Cardiac muscle cell (in vitro differentiated cells and primary cell): ENCODE measurements at places on chromosomes 7 and 10. TPM values are rescaled to one million over a fixed set of nuclear protein-coding genes. Genes with fewer than 3 reads are reported as not detected.

Gene PCLO
- polyA plus RNA-seq = 0.34 and 0.77 TPM in 2 replicates

Gene PIP
- not detected in 2 replicates for polyA plus RNA-seq

Gene ANXA11
- polyA plus RNA-seq = 82.4 and 112 TPM in 2 replicates

DNA sequence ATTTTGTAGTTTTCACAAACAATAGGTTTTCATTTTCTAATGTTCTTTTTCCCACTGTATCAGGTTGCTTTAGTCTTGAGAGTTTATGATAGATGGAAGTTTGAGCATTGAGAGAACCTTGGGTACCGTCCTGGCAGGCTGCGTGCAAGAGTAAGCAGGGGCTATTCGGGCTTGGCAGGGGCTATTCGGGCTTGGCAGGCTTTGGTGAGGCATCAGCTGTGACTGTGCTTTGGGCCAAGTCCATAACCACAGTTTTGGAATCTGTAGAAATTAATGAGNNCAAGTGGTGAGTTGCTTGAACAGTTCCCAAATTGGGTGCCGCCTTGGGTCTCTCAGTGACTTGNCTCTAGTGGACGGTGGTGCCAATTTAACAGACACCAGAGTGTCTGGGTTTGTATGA lies 424.6 kb downstream of the PAXIP1 start:
- no peak overlapping the region for H3K27ac ChIP-seq
- H3K4me1 ChIP-seq = no peaks in the 10 kb centered on the region
- DNase-seq = no peak
- no peaks in the 10 kb centered on the region for H3K27me3 ChIP-seq

- no peak for DNase-seq
- H3K4me3 ChIP-seq = no peak overlapping the region
Measured at GRCh38 chr7:155145477-155146255, 75.5 kb downstream of the HTR5A start.

GRCh38 chr7:14294637-14295036 lies 305.2 kb upstream of the ETV1 start:
- H3K27ac ChIP-seq = no peak overlapping the region
- no peaks in the 10 kb centered on the region for H3K4me1 ChIP-seq
- no peak overlapping the region for H3K4me3 ChIP-seq
- H3K36me3 ChIP-seq = no peaks in the 10 kb centered on the region
- H3K27me3 ChIP-seq = no peaks in the 10 kb centered on the region
- no peak for DNase-seq

Gene CALML5
- polyA plus RNA-seq = not detected in 2 replicates

Gene C10orf67
- polyA plus RNA-seq = 0.16 TPM in 1 of 2 replicates, not detected in the other

GRCh38 chr10:44391981-44392380 lies 7.1 kb upstream of the CXCL12 start:
- H3K4me1 ChIP-seq = no peaks in the 10 kb centered on the region
- H3K36me3 ChIP-seq = no peaks in the 10 kb centered on the region
- no peak overlapping the region for H3K4me3 ChIP-seq
- H3K27me3 ChIP-seq = no peaks in the 10 kb centered on the region
- H3K27ac ChIP-seq = no peak overlapping the region
- DNase-seq = no peak

GRCh38 chr7:150986099-150986512 lies 4.7 kb upstream of the NOS3 start:
- DNase-seq = peak; percentile 87
- H3K4me1 ChIP-seq = peaks cover 12% of the 10 kb centered on the region
- H3K27ac ChIP-seq = no peak overlapping the region
- H3K36me3 ChIP-seq = no peaks in the 10 kb centered on the region
- no peak overlapping the region for H3K4me3 ChIP-seq

Gene ASB10
- 0.57 TPM in 1 of 2 replicates, not detected in the other for polyA plus RNA-seq

Gene IFIT1
- 24.4 and 32.8 TPM in 2 replicates for polyA plus RNA-seq

- H3K27ac ChIP-seq = no peak overlapping the region
- H3K4me1 ChIP-seq = no peaks in the 10 kb centered on the region
- no peaks in the 10 kb centered on the region for H3K27me3 ChIP-seq
- H3K36me3 ChIP-seq = peaks cover 20% of the 10 kb centered on the region
- H3K4me3 ChIP-seq = no peak overlapping the region
Measured at GRCh38 chr7:99525713-99526440, 21.4 kb downstream of the ZKSCAN5 start.

Gene SHTN1
- 4.1 and 9.6 TPM in 2 replicates for polyA plus RNA-seq

Gene GPR85
- not detected in 2 replicates for polyA plus RNA-seq

- no peak overlapping the region for H3K4me3 ChIP-seq
- DNase-seq = peak; percentile 55
- no peaks in the 10 kb centered on the region for H3K4me1 ChIP-seq
- no peaks in the 10 kb centered on the region for H3K27me3 ChIP-seq
Measured at GRCh38 chr7:107201795-107202450, 33.1 kb downstream of the HBP1 start.

DNA sequence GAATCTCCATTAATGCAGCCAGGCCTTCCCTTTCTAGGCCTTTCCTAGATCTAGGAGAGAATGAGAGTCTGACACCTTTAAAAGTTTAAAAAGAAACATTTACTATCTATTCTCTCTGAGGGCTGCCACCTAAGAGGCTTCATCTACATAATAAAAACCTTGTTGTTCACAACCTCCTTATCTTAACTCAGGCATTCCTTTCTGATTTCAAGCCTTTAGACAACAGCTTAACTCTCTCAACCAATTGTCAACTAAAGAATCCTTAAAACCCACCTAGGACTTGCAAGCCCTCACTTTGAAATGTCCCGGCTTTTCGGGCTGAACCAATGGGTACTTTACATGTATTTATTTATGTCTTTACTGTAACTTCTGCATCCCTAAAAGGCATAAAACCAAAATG lies 64.3 kb upstream of the RET start:
- no peaks in the 10 kb centered on the region for H3K4me1 ChIP-seq
- H3K27ac ChIP-seq = no peak overlapping the region
- H3K27me3 ChIP-seq = no peaks in the 10 kb centered on the region
- no peaks in the 10 kb centered on the region for H3K36me3 ChIP-seq
- no peak overlapping the region for H3K4me3 ChIP-seq

GRCh38 chr10:58302254-58302653 lies 32.6 kb upstream of the UBE2D1 start:
- no peaks in the 10 kb centered on the region for H3K36me3 ChIP-seq
- H3K27ac ChIP-seq = no peak overlapping the region
- no peaks in the 10 kb centered on the region for H3K4me1 ChIP-seq
- H3K27me3 ChIP-seq = no peaks in the 10 kb centered on the region
- no peak for DNase-seq

Gene EIF4EBP2
- polyA plus RNA-seq = 36.8 and 40.3 TPM in 2 replicates

Gene OPN4
- polyA plus RNA-seq = 0.24 TPM in 1 of 2 replicates, not detected in the other

- H3K36me3 ChIP-seq = peaks cover 12% of the 10 kb centered on the region
- peaks cover 10% of the 10 kb centered on the region for H3K4me1 ChIP-seq
- no peak overlapping the region for H3K4me3 ChIP-seq
- no peak overlapping the region for H3K27ac ChIP-seq
- H3K27me3 ChIP-seq = no peaks in the 10 kb centered on the region
- no peak for DNase-seq
Measured at GRCh38 chr10:127029061-127029460, 123.8 kb downstream of the DOCK1 start.

DNA sequence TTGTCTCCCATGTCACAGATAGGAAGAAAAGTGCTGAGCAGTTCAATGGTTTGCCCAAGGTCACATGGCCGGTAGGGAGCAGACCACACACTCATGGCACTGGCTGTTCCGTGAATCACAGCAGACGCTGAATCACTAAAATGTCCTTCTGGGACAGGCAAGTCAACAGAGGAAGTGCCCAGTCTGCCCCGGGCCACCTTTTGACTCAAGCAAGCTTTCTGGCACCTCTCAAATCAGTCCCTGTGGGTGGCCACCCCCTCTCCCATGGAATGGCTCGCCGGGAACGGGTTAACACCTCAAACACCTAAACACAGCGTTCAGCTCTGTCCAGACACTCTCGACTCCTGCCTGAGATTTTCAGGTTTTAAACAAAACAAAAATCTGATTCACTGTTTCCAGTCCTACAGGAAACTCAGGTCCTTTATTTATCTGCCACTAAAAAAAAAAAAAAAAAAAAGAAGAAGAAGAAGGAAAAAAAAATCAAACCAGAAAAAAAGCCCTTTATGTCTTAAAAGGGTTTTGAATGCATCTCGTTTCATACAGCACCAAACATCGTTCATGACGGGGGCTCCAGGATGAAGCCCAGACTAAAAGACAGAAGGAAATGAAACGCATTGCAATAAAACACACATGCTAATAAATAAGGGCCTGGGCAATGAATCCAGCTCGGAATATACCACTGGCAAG lies 15.5 kb downstream of the CARD11 start:
- no peak for DNase-seq
- no peak overlapping the region for H3K27ac ChIP-seq
- H3K4me3 ChIP-seq = no peak overlapping the region
- no peaks in the 10 kb centered on the region for H3K36me3 ChIP-seq
- H3K4me1 ChIP-seq = no peaks in the 10 kb centered on the region
- no peaks in the 10 kb centered on the region for H3K27me3 ChIP-seq

GRCh38 chr7:55207436-55208125 lies 157.6 kb upstream of the LANCL2 start:
- no peaks in the 10 kb centered on the region for H3K36me3 ChIP-seq
- no peak for DNase-seq
- H3K4me3 ChIP-seq = no peak overlapping the region
- H3K27ac ChIP-seq = no peak overlapping the region
- no peaks in the 10 kb centered on the region for H3K4me1 ChIP-seq

DNA sequence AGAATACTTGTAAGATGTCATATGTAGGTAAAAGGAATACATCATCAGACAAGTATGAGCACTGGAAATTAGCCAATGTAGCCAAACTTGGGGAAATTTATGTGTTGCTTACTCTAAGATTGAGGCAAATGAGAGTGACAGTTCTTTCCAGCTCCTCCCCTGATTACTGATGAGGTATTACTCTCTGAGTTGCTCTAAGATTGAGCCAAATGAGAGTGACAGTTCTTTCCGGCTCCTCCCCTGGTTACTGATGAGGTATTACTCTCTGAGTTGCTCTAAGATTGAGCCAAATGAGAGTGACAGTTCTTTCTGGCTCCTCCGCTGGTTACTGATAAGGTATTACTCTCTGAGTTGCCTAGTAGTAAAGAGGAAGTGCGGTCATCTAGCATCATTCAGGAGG lies 435.8 kb downstream of the NRG3 start:
- no peak overlapping the region for H3K4me3 ChIP-seq
- no peaks in the 10 kb centered on the region for H3K27me3 ChIP-seq
- no peaks in the 10 kb centered on the region for H3K36me3 ChIP-seq
- DNase-seq = no peak
- H3K4me1 ChIP-seq = no peaks in the 10 kb centered on the region

DNA sequence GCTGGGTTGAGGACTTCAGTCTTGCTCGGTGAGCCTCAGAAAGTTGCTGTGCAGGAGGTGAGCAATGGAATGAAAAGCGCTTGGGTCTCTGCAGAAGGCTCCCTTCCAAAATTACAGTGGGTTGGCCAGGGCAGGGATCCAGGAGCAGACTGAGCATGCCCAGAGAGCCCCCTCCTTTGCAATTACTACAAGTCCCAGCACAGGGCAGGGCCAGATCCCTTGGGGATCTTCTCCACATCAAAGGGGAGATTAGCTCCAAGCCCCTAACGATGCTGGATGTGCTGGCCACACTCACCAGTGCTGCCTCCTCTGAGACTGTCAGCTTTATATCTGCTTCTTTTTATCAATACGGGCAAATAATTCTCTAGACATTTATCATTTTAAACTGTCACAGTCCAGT lies 337.5 kb downstream of the RPS24 start:
- peak; percentile 43 for DNase-seq
- no peaks in the 10 kb centered on the region for H3K27me3 ChIP-seq
- H3K27ac ChIP-seq = no peak overlapping the region
- no peak overlapping the region for H3K4me3 ChIP-seq

- H3K36me3 ChIP-seq = peaks cover 30% of the 10 kb centered on the region
- no peak overlapping the region for H3K27ac ChIP-seq
- no peak for DNase-seq
- H3K27me3 ChIP-seq = no peaks in the 10 kb centered on the region
- no peak overlapping the region for H3K4me3 ChIP-seq
Measured at GRCh38 chr7:75565132-75565837, 73.2 kb downstream of the SPDYE5 start.

GRCh38 chr7:94975336-94975735 lies 67.9 kb downstream of the PPP1R9A start:
- H3K4me1 ChIP-seq = peaks cover 9% of the 10 kb centered on the region
- H3K27me3 ChIP-seq = no peaks in the 10 kb centered on the region
- peak; percentile 44 for DNase-seq
- H3K36me3 ChIP-seq = no peaks in the 10 kb centered on the region

Gene C7orf57
- 0.11 TPM in 1 of 2 replicates, not detected in the other for polyA plus RNA-seq

DNA sequence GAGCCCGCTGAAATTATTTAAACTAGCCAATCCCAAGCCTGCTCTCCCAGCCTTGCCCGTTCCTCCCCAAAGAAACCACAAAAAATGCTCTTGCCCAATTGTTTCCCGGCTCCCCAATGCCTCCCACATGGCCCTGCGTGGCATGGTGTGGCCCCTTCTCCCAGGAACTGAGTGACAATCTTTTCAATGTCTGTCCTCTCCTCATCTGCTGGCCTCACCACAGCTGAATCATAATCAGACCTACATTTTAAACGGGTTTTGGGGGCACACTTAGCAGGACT lies 201.5 kb downstream of the PRPF18 start:
- H3K4me3 ChIP-seq = no peak overlapping the region
- no peaks in the 10 kb centered on the region for H3K27me3 ChIP-seq
- no peak for DNase-seq
- no peaks in the 10 kb centered on the region for H3K36me3 ChIP-seq

Gene ITGB8
- polyA plus RNA-seq = 0.34 and 0.47 TPM in 2 replicates

Gene SLC39A12
- 0.29 TPM in 1 of 2 replicates, not detected in the other for polyA plus RNA-seq

- H3K36me3 ChIP-seq = no peaks in the 10 kb centered on the region
- H3K4me1 ChIP-seq = no peaks in the 10 kb centered on the region
- H3K4me3 ChIP-seq = no peak overlapping the region
- no peaks in the 10 kb centered on the region for H3K27me3 ChIP-seq
- no peak overlapping the region for H3K27ac ChIP-seq
Measured at GRCh38 chr7:21191321-21192073, 236.4 kb upstream of the SP4 start.

GRCh38 chr10:6312636-6313035 lies 109.9 kb downstream of the PFKFB3 start:
- no peaks in the 10 kb centered on the region for H3K36me3 ChIP-seq
- H3K4me1 ChIP-seq = peaks cover 25% of the 10 kb centered on the region
- no peaks in the 10 kb centered on the region for H3K27me3 ChIP-seq
- peak overlapping the region; percentile 95 for H3K27ac ChIP-seq
- DNase-seq = peak; percentile 32
- no peak overlapping the region for H3K4me3 ChIP-seq

- H3K27ac ChIP-seq = no peak overlapping the region
- no peak for DNase-seq
- no peaks in the 10 kb centered on the region for H3K27me3 ChIP-seq
- no peaks in the 10 kb centered on the region for H3K36me3 ChIP-seq
- no peak overlapping the region for H3K4me3 ChIP-seq
Measured at GRCh38 chr7:43234968-43235367, 122.5 kb downstream of the HECW1 start.

DNA sequence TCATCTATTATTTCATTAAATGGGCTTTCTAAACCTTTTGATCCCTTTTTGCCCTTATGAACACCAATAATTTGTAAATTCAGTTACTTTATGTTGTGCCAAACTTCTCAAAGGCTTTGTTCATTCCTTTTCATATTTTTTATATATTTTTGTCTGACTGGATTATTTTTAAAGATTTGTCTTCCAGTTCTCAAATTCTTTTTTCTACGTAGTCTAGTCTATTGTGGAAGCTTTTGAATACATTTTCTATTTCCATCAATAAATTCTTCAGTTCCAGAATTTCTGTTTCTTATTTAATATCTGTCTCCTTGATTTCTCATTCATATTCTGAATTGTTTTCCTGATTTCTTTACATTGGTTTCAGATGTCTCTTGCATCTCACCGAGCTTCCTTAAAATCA lies 108.2 kb downstream of the CTNNA3 start:
- no peaks in the 10 kb centered on the region for H3K36me3 ChIP-seq
- H3K27ac ChIP-seq = no peak overlapping the region
- DNase-seq = no peak
- H3K4me1 ChIP-seq = no peaks in the 10 kb centered on the region
- H3K4me3 ChIP-seq = no peak overlapping the region

- H3K4me1 ChIP-seq = no peaks in the 10 kb centered on the region
- H3K4me3 ChIP-seq = no peak overlapping the region
- peak; percentile 90 for DNase-seq
- H3K27me3 ChIP-seq = no peaks in the 10 kb centered on the region
Measured at GRCh38 chr10:33484787-33485186, 150.3 kb upstream of the NRP1 start.
